Vagina (tissue), 2 donors: ENCODE measurements at places on chromosomes 4 and X.

- H3K27me3 ChIP-seq = no peaks in the 10 kb centered on the region
- H3K36me3 ChIP-seq = no peaks in the 10 kb centered on the region
- H3K4me1 ChIP-seq = no peaks in the 10 kb centered on the region
- DNase-seq = no peak
- no peak overlapping the region for H3K4me3 ChIP-seq
Observed at GRCh38 chr4:634599-634985, 9.2 kb downstream of the PDE6B start.

DNA sequence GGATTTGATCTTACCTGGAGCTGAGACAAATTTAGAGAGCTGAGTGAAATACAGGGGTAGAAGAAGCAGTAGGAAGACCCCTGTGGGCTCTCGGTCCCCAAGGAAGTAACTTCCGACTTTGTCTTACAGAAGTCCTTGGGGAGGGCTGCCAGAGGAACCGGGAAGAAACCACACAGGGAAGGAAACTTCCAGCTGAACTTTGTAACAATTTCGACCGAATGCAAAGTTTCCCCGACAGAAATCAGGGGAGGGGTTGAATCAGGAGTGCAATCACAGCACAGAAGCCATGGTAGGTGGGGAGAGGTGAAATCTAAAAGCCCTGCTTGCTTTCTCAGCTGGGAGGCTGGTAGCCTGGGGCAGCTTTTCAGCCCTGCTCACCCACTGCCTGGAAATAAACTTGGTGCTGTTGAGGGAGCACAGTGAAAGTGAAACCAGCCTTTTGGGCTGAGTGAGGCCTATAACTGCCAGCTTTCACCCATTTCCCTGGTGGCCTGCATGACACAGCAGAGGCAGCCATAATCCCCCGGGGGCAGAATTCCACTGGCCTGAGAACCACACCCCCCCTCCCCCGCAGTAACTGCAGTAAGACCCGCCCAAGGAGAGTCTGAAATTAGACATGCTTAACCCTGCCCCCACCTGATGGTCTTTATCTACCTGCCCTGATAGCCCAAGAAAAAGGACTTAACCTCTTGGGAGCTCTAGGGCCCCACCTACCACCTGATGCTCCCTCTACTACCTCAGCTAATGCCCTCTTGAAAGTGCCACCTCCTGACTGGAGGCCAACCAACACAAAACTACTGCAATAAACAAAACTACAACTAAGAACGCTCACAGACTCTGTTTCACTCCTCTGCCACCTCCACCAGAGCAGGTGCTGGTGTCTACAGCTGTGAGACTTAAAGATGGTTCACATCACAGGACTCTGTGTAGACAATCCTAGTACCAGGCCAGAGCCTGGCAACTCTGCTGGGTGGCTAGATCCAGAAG is 248.2 kb downstream of the PARM1 start:
- no peaks in the 10 kb centered on the region for H3K36me3 ChIP-seq
- no peak overlapping the region for H3K4me3 ChIP-seq
- no peak for DNase-seq
- no peaks in the 10 kb centered on the region for H3K4me1 ChIP-seq
- no peaks in the 10 kb centered on the region for H3K27me3 ChIP-seq

DNA sequence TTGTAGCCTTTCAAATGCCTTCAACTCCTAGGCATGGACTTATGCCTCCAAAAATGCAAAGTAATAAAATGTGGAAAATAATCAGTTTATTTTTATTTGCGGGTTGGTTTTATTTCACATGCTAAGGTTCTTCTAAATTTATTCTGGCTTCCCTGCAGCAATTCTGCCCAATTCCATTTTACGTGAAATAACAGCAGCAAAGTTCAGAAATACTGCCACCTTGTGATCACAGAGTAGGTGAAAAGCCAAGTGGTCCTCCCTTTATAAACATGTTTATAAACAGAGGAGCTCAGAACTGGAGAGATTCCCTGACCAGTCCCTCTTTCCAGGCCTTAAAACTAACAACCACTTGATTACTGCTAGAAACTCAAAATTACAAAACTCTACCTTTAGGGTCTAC is 14.7 kb upstream of the DCHS2 start:
- no peak overlapping the region for H3K27ac ChIP-seq
- H3K4me3 ChIP-seq = no peak overlapping the region
- H3K27me3 ChIP-seq = no peaks in the 10 kb centered on the region
- no peaks in the 10 kb centered on the region for H3K36me3 ChIP-seq
- DNase-seq = no peak
- no peaks in the 10 kb centered on the region for H3K4me1 ChIP-seq

DNA sequence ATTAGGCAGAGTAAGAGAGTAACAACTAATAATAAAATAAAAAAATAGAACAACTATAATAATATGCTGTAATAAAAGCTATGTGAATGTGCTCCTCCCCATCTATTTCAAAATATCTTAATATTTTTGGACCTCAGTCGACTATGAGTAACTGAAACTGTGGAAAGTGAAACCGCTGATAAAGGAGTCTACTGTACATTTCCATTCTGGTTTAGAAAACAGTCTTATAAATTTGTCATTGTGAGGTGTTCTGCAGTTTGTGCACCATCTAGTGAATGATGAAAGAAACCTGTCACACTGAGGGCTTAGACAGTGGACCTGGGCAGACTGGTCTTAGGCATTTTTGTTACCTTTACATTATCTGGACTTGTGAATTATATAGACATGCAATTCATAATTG is 42.0 kb downstream of the TMEM150C start:
- no peak for DNase-seq
- no peaks in the 10 kb centered on the region for H3K27me3 ChIP-seq
- H3K36me3 ChIP-seq = no peaks in the 10 kb centered on the region
- H3K4me3 ChIP-seq = no peak overlapping the region

DNA sequence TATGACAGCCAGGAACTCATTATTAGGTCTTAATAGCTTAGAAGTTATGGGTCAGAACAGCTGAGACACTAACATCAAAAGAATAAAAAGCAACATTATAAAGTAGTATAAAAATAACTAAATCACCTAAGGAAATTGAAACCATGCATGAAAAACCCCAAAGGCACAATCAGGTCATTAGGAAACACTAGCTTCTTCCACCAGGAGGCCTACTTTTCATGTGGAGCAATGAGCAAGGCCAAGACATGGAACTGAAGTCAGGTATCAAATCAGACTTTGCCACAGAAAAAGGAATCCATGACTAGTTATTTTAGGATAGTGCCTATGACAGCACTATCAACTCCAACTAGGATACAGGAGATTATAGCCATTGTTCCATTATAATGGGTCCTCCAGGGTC is 7.9 kb downstream of the HUWE1 start:
- no peaks in the 10 kb centered on the region for H3K4me1 ChIP-seq
- H3K27ac ChIP-seq = no peak overlapping the region
- DNase-seq = no peak
- H3K4me3 ChIP-seq = no peak overlapping the region
- H3K27me3 ChIP-seq = no peaks in the 10 kb centered on the region

GRCh38 chr4:79074040-79074439 is 134.8 kb upstream of the PAQR3 start:
- H3K4me3 ChIP-seq = no peak overlapping the region
- no peak for DNase-seq
- no peak overlapping the region for H3K27ac ChIP-seq
- H3K27me3 ChIP-seq = no peaks in the 10 kb centered on the region
- H3K36me3 ChIP-seq = no peaks in the 10 kb centered on the region

DNA sequence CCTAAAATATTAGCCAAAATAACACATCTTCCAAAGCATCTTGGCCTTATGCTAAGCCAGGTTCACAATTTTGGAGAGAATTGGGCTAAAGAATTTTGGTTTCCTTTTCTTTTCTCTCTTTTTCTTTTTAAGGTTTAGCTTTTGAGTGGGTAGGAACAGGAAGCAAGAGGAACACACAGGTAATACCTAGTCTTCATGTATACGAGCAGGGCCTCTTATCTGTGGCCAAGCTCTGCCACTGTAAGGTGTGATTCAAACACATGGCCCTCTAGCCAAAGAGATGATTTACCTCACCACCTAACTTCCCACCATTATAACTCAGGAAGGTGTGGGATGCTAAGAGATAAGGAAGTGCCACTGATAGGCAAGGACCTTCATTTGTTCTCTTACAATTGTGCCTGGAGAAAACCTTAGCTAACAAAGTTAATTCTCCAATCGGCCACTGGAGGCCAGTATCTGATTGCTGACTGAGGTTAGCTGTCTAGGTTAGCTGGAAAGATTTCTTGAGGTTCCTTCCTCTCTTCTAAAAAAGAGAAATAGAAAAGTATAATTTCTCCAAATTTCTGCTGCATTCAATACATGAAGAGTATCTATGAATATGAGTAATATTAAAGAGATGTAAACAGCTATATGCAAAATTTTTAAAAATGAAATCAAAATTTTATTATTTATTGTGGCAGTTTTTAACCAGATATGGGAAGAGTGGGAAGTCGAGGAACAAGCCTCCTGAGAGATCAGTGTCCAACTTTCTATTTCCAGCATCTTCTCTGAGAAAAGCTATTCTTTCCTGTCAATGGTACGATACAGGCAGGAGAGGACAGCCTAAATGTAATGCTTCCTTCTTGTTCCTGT is 30.1 kb upstream of the BBS7 start:
- no peak for DNase-seq
- no peak overlapping the region for H3K27ac ChIP-seq
- H3K36me3 ChIP-seq = no peaks in the 10 kb centered on the region
- H3K4me1 ChIP-seq = no peaks in the 10 kb centered on the region
- no peak overlapping the region for H3K4me3 ChIP-seq

GRCh38 chrX:119753639-119754257 is 4.6 kb upstream of the SOWAHD start:
- H3K27ac ChIP-seq = no peak overlapping the region
- no peaks in the 10 kb centered on the region for H3K27me3 ChIP-seq
- no peak overlapping the region for H3K4me3 ChIP-seq
- no peaks in the 10 kb centered on the region for H3K4me1 ChIP-seq
- DNase-seq = no peak
- H3K36me3 ChIP-seq = no peaks in the 10 kb centered on the region

GRCh38 chr4:130368668-130369067 is 1272.7 kb downstream of the C4orf33 start:
- H3K27me3 ChIP-seq = no peaks in the 10 kb centered on the region
- DNase-seq = no peak
- no peak overlapping the region for H3K27ac ChIP-seq
- H3K4me1 ChIP-seq = no peaks in the 10 kb centered on the region
- no peaks in the 10 kb centered on the region for H3K36me3 ChIP-seq

- H3K27me3 ChIP-seq = no peaks in the 10 kb centered on the region
- H3K4me1 ChIP-seq = no peaks in the 10 kb centered on the region
Observed at GRCh38 chr4:124105212-124105611, 607.3 kb downstream of the ANKRD50 start.

DNA sequence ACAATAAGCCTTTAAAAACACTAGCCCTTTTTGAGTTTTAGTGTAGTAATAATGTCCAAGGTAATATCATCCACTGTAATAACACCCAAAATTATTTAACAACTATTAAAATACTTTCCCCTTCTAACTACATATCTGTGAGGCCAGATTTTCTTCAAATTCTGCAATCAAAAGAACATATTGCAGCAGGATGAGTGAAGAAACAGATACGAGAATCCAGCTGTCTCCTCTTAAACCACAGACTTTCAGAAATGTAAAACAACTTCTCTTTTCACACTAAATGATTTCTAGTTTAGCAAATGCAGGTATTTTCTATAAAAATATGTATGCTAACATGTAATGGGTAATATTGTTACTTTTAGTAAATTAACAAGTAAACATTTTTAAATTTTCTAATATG is 148.9 kb downstream of the PRDM5 start:
- H3K4me3 ChIP-seq = no peak overlapping the region
- no peaks in the 10 kb centered on the region for H3K4me1 ChIP-seq
- no peak for DNase-seq
- H3K36me3 ChIP-seq = no peaks in the 10 kb centered on the region
- no peak overlapping the region for H3K27ac ChIP-seq

DNA sequence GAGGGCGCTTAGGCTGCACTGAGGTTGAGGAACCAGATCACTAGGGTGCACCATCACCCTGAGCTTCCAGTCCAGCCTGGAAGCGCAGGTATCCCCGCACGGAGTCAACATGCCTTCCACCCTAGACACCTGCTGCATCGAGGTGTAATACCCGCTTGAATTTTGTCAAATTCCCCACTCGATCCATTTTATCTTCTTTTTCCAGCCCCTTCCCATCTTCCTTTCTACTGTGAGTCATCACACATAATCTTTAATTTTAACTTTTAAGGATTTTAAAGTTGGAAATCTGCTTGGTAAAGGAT is 821 bp downstream of the PLK4 start:
- H3K4me3 ChIP-seq = peak overlapping the region; percentile 97
- no peak overlapping the region for H3K27ac ChIP-seq
- H3K27me3 ChIP-seq = no peaks in the 10 kb centered on the region
- no peak for DNase-seq
- peaks cover 14% of the 10 kb centered on the region for H3K4me1 ChIP-seq
